T-helper 17 cell (primary cell): ENCODE measurements at places on chromosomes 5 and 9. TPM values are rescaled to one million over a fixed set of nuclear protein-coding genes. Genes with fewer than 3 reads are reported as not detected.

The CATSPER3 gene
- total RNA-seq: 0.50 TPM

The CDH9 gene
- not detected for total RNA-seq

The PTGES gene
- total RNA-seq: not detected

- no peak for DNase-seq
Observed at GRCh38 chr5:60633341-60633740, 66.6 kb downstream of the DEPDC1B start.

DNA sequence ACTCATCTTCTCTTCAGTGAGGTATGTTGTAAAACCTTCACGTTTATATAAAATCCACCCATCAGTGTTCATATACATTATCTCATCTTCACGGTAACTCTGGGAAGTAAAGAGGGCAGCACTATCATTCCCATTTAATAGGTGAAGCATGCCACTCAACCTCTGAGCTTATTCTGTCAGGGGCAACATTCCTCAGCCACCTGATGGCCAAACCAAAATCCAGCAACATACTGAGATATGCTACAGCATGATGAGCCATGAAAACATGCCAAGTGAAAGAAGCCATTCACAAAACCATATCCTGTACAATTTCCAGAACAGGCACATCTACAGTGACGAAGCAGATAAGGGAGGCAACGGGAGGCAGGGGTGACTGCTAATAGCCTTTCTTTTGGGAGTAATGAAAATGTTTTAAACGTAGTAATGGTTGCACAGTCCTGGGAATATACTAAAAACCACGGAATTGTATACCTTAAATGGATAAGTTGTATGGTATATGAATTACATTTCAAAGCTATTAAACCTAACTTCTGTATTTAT lies 167.4 kb downstream of the TSSK1B start:
- no peak for DNase-seq

DNA sequence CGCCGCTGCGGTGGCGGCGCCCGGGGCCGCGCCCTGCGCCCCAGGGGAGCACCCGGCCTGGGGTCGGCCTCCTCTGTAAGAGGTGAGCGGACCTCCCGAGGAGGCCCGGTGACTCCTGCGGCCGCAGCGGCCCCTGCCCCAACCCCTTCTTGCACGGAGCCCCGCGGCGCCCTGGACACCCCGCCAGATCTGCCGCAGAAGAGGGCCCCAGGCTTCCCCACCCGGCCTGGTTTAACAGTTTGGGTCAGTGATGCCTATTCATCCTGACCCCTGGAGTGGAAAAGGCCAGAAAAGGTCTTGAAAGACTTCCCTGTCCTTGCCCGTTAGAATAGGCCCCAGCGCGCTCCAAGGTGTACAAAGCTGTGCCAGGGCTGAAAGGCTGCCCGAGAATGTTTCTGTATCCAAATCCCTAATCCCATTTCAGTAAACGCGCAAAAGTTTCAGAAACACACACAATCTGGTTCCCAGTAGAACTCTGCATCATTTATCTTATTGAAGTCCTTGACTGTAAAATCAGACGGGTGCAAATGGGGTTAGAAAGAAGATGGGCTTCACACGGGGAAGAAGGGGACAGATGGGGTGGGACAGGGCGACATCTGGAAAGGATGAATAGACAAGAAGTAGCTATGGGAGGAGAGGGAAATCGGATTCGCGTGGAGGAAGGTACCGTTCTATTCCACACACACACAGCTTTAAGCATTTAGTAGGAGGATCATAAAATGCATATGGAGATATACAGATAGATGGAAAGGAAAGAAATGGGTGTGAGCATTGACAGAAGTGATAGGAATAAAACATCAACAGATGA lies 1.1 kb upstream of the SSBP2 start:
- no peak for DNase-seq

DNA sequence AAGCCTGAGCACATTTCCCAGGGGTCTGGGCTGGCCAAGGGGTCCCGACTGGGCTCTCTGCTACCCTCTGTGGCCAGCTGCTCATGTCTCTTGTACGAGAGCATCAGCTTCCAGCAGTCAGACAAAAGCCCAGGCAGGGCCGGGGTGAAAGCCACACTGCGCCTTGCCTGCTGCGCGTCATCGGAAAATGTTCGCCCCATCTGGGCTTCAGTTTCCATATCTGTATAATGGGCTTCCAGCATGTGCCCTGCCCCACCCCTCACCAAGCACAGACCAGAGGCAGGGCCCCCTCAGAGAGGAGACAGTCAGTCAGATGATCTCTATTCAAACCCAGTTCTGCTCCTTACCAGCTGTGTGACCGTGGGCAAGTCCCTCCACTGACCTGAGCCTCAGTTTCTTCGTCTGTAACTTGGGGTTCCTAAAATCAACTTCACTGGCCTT lies 8.0 kb upstream of the GRHPR start:
- no peak for DNase-seq

GRCh38 chr5:54516051-54516655 lies 1.4 kb upstream of the SNX18 start:
- DNase-seq: no peak

DNA sequence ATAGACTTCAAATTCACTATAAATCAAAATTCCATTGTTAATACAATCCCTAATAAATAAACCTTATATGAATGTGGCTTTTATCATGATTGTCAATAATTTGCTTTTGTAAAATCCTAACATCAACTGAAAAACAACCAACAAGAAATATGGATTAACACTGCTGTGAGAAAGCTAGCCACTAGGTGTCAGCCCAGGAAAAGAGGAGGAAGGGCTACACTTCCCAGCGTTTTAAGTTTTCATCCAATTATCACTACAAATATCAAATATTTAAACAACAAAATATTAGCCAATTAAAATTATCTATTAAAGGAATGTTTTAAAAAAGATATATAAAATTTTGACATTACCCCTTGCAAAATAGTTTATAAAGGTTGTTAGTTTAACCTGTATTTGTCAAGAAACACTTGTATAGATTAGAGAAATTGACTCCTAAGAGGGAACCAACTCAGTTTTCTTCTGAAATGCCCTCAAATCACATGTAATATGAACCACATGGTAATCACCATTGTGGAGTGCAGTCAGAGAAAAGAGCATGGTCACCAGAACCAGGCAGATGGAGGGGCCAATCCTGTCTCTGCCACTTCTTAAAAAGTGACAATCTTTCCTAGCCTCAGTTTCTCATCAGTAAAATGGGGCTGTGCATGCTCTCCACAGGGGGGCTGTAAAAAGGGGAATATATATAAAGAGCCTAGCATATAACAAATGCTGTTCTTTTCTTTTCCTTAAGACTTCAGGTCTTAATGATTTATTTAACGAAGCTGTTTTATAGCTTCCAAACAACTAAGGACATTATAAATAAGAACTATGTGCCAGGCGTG lies 188.2 kb downstream of the CRB2 start:
- no peak for DNase-seq
